ENCODE measurements at places on chromosomes 3 and 15. TPM values are rescaled to one million over a fixed set of nuclear protein-coding genes. Genes with fewer than 3 reads are reported as not detected.

LZTFL1 gene
- total RNA-seq = 12.7 TPM

DIPK2A gene
- total RNA-seq = 39.4 TPM

DNA sequence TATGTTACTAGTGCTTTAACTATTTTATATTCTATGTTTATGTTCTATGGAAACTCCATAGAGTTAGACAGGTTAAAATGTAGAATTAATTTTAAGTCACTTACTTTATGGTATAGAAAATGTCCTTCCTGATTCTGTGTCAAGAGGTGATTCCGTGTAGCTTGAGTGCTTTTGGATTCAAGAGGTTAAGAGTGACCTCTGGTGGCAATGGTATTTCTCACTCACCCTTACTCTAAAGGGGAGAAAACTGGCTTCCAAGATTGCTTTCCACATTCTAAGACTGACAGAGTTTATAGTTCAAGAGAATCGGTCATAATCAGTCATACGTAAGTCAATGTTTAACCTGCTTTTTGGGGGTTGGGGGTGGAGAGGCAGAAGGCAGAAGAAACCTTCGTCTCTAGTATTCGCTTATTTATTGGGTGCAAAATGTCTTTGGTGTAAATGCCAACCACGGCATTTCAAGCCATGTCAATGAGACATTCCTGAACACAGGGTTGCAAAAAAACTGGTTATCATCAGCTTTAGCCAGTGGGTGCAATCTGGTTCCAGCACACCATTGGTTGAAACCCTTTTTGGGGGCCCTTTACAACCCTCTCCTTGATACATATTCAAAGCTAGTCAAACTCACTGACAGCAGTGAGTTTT, 92.0 kb upstream of the VGLL3 start:
- peak; percentile 56 for DNase-seq
- no peaks in the 10 kb centered on the region for H3K36me3 ChIP-seq
- no peak overlapping the region for H3K4me3 ChIP-seq
- no peak overlapping the region for H3K27ac ChIP-seq
- no peaks in the 10 kb centered on the region for H3K27me3 ChIP-seq

DNA sequence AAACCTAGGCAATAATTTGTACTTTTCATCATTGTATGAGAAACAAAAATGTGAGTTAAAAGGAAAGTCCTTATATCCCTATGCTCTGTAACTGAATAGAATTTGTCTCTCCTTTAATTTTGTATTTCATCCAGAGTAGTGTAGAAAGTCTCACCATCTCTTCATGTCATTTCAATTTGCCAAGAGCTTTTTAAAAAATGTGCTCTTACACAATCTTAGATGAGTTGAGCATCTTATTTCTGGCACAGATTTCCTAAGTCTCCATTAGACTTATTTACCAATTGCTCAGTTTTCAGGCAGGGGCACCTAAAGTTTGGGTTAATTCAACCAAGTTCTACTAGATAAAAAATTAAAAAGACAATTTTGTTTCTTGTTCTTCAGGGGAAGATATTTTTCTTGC, 201.5 kb upstream of the RBMS3 start:
- H3K27ac ChIP-seq = no peak overlapping the region
- no peaks in the 10 kb centered on the region for H3K36me3 ChIP-seq
- H3K4me3 ChIP-seq = no peak overlapping the region
- no peak for DNase-seq
- H3K4me1 ChIP-seq = no peaks in the 10 kb centered on the region
- no peaks in the 10 kb centered on the region for H3K27me3 ChIP-seq
